ENCODE measurements at places on chromosomes 2 and 18.

GRCh38 chr2:179031731-179032408 is 18.1 kb downstream of the CCDC141 start:
- DNase-seq = no peak

DNA sequence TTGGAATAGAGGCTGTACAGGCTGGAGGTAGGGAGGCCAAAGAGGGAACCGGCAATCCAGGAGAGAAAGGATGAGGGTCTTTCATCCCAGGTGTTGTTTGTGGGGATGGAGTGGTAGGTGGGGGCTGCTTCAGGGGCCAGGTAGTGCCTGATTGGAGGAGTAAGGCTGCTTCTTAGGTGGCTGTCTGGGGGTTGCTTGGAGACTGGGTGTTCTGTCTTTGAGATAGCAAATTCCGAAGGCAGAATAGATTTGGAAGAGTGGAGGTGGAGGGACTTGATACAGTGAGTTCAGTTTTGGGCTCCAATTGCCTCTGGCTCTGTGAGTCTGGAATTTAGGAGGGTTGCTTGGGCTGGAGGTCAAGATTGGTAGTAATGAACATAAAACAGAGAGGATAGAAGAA is 5.9 kb downstream of the ZNF532 start:
- no peak for DNase-seq

DNA sequence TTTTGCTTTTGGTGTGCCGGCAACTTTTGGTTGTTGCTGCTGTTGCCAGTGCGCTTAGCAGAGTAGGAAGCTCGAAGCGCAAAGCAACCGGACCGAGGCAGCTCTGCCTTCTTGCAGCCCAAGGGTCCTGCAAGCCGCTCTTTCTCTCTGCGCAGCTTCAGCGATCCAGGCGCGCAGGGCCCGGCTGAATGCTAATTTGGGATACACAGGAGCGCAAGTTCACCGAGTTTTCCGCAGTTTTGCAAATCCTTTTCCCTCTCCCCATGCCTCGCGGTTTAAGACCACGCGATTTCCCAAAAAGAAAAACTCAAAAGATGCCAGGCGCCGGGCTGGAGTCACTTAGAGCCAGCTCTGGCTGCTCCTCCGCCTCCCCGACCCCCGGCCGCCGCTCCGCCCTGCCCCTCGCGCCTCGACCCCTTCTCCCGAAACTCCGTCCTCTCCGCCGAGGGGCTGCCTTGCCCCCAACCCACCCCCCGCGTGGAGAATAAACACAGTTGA is 13.5 kb upstream of the SIX3 start:
- DNase-seq = no peak

GRCh38 chr2:42978887-42979415 is 186.6 kb upstream of the HAAO start:
- no peak for DNase-seq

GRCh38 chr2:123624816-123625215 is 400.3 kb upstream of the CNTNAP5 start:
- no peak for DNase-seq

- DNase-seq = no peak
Observed at GRCh38 chr2:66343259-66343658, 91.7 kb upstream of the MEIS1 start.

DNA sequence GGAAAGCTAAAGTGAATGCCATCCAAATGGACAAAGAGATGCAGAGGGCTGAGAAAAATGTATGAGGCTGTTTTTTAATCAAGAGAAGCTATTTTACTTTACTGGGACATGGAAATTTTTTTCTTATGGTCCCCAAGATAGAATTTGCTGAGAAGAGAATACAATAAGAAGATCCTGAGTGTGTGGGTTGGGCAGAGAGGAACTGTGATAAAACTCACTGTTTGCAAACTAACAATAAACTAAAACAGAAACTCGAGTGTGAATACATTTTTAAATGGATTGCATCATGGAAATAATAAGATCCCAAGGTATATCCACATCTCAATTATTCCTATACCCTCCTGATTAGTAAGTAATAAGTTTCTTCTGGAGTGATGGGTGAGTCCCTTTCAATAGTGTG is 4.4 kb downstream of the NEB start:
- no peak for DNase-seq

DNA sequence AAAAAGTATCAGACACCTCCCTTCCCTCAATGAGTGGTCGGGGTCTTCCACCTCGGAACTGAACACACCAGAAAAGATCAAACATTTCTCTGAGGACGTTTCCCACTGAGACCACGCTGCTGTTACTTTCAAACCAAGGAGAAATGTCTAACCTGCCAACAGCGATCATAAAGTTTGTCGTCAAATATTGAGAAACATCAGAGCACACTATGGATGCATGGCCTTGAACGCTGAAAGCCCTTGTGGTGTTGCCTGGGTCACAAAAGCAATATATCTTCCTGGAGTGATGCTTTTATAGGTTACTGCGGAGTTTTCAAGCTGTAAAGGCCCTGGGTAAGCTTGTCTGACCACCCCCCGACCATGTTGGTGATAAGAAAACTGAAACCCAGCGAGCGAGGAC is 70.2 kb upstream of the ID2 start:
- no peak for DNase-seq

DNA sequence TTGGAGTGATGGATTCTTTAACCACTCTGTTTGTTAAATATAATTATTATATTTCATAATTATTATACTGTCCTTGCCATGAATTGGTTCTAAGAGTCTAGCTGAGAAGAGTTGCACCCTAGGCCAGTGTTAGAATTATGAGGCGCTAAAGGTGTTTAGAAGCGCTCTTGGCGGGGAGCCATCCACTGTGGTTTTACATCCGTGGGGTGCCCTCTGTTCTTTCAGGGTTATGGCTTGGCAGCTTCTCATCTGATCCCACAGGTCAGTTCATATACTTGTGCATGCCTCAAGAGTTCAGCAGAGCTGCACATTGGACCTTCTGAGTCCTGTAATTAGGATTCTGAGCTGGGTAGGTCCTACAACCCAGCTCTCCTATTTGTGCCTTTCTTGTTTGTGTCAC is 9.1 kb downstream of the ASAP2 start:
- DNase-seq = no peak

GRCh38 chr2:9914384-9915065 is 37.0 kb upstream of the GRHL1 start:
- no peak for DNase-seq

- DNase-seq = no peak
Observed at GRCh38 chr2:9686061-9686460, 55.3 kb upstream of the YWHAQ start.

- no peak for DNase-seq
Observed at GRCh38 chr2:128326346-128326745, 7.7 kb upstream of the HS6ST1 start.

- no peak for DNase-seq
Observed at GRCh38 chr2:86302320-86302719, 35.1 kb downstream of the REEP1 start.

GRCh38 chr2:64876137-64876647 is 113.0 kb upstream of the SLC1A4 start:
- no peak for DNase-seq

GRCh38 chr2:237875256-237876060 is 16.0 kb downstream of the RAMP1 start:
- DNase-seq = no peak

DNA sequence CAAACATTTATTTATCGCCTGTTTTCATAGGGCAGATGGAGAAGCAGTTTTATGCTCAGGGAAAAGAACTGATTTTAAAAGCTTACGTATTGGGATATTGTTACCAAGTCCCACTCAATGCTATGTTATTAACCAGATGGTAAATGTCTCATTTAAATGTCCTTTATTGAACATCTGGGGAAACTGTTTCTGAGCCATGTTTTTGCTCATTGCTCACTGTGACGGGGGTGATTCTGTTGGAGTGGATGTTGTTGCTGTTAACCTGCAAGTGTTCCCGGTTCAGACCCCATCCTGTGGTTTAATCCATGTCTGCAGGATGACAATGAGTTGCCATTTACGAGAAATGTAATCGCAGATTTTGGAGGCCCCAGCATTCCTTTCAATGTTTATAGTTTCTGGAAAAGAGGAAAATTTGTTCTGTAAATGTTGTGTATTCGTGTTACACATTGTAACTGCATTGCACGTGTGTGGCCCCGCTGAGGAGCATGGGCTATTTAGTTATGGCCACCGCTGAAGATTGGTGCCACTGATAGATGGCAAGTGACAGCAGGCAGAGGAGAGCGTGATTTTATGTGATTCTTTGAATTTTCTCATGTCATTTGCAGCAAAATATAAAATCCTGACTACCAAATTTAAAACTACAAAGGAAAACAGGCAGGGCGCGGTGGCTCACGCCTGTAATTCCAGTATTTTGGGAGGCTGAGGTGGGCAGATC is 174.8 kb upstream of the COPS8 start:
- DNase-seq = no peak

DNA sequence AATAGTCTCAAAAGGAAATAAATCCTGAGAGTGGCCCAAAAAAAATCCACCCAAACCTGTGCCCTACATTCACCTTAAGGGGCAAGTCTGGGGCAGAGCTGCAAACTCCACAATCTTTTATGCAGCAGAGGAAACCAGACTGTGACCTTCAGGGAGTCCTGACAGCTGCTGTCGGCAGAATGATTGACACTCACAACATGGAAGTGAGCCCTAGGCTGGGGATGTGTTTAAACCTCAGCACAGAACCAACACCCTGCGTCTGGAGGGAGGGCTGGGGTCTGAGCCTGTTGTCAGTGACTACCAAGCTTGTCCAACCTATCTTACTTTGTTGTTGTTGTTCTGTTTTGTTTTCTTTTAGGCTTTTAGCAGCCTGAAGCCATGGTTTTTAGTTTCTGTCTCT is 39.6 kb downstream of the CRACDL start:
- DNase-seq = no peak

- DNase-seq = no peak
Observed at GRCh38 chr18:58464104-58464625, 164.7 kb downstream of the ALPK2 start.

GRCh38 chr2:234003972-234004617 is 46.4 kb upstream of the SPP2 start:
- DNase-seq = no peak

GRCh38 chr2:127070221-127070620 is 36.7 kb downstream of the BIN1 start:
- no peak for DNase-seq

DNA sequence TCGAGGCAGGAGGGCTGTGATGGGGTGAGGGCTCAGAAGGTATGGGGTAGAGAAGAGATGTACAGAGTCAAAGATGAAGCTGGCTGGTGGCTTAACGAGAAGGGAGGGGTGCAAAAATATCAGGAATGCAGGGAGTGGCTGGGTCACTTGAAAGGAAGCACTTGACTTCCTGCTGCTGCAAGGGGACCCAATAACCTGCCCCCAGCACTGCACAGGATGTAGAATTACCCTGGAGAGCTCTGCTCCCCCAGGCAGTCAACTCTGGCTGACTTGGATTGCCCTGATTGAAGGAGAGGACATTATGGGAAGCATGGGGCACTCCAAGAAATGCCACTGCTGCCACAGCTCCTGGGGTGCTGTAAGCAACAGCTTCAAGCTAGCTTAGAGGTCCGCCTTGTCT is 41.8 kb downstream of the CFAP221 start:
- DNase-seq = no peak

DNA sequence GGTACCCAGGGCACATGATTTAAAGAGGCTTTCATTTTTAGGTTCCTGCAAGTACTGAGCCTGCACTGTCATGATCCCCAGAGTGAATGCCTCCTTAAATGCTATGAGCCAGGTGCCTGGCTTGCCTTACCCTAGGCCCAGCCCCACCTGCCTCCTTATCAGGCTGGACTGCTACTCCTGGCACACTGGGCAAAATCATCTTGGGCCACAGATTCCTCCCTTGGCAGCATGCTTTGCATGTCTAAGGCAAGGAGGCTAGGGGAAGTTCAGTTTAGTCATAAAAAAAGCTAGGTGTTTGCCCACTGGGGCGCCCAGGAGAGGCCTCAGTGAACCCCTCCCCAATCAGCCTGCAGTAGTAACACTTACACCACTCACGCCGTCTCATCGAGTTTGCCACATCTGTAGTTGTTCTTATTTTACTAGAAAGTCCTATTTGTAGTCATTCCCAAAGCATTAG is 45.1 kb downstream of the LBH start:
- DNase-seq = no peak

GRCh38 chr2:222320436-222321395 is 21.9 kb upstream of the PAX3 start:
- DNase-seq = no peak

- DNase-seq = no peak
Observed at GRCh38 chr2:129331638-129332037, 647.8 kb upstream of the RAB6C start.

DNA sequence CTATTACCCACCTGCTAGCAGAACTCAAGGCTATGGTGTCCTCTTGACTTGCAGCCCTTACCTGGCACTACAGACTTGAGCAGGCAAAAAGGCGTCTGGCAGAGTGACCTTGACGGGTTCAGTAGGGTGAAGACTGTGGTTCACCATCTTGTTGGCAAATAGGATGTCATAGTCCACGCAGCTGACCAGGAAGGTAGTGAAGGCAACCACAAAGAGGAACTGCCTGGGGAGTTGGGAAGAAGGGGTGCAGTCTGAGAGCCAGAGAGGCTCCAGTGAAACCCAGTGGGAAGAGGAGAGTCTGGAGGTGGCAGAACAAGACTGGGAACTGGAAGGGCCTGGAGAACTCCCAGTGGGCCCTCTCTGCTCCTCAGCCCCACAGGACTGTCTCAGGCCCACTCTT is 4.1 kb downstream of the ATG9A start:
- no peak for DNase-seq

GRCh38 chr18:77634494-77634893 is 384.8 kb downstream of the GALR1 start:
- DNase-seq = no peak

DNA sequence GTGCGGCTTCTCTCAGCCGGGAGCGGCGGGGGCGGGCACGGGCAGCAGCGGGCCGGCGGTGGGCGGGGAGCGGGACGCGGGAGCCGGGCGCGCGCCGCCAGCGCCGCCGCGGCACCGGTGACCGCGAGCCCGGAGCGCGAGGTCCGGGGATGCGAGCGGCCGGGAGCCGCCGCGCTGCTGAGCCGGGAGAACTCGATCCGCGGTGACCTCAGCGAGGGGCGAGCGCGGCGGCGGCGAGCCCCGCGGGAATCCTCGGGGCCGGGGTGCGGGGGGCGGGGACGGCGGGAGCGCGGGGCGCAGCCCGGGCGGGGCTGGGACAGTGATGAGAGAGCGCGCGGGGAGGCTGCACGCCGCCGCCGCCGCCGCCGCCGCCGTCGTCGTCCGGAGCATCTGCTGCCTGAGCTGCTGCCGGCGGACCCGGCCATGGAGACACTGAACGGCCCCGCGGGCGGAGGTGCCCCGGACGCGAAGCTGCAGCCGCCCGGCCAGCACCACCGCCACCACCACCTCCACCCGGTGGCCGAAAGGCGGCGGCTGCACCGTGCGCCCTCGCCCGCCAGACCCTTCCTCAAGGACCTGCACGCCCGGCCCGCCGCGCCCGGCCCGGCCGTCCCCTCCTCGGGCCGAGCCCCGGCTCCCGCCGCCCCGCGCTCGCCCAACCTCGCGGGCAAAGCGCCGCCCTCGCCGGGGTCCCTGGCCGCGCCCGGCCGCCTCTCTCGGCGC is at the start of gene MTCL1:
TSS of gene MTCL1 (plus strand) at position 319 of the 723 bp plus-strand sequence. CDS start at position 424, 105 bp downstream.
- DNase-seq = no peak

- DNase-seq = no peak
Observed at GRCh38 chr2:140657657-140658056, 1473.2 kb downstream of the LRP1B start.

- DNase-seq = no peak
Observed at GRCh38 chr2:239245107-239245506, 155.7 kb downstream of the HDAC4 start.
